Ammon's horn (tissue), 1 donor: ENCODE measurements at places on chromosomes 2 and 18.

GRCh38 chr18:36608107-36608506 lies 220.7 kb downstream of the TPGS2 start:
- no peak for DNase-seq

DNA sequence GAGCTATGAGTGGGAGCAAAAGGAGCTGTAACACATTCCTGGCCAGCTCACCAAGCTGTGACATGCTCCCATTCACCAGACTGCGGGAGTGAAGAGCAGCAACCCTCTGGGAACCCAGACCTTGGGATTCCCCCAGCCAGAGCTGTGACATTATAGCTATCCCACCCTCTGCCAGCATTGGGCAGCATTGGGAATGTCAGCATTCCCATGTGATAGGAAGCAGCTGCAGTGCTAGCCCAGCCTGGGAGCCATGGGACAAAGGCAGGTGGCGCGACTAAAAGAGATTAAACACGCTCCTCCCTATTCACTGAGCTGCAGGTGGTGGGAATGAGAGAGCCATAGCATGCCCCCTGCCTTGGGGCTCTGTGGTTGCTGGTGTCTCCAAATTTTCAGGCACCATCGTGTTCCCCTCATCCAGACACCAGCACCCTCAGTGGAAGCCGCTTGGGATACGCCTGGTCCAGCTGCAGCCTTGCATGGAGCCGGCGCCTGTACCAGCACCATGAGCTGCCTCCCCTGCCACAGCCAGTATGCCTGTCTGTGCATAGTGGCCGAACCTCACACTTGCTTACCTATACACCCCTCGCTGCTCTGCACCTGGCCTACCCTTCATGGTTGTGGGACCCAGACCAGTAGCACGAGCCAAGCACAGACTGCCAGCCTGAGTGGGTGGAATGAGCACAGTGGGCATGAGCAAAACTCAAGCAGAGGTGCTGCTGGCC lies 695.6 kb upstream of the GCFC2 start:
- no peak for DNase-seq

DNA sequence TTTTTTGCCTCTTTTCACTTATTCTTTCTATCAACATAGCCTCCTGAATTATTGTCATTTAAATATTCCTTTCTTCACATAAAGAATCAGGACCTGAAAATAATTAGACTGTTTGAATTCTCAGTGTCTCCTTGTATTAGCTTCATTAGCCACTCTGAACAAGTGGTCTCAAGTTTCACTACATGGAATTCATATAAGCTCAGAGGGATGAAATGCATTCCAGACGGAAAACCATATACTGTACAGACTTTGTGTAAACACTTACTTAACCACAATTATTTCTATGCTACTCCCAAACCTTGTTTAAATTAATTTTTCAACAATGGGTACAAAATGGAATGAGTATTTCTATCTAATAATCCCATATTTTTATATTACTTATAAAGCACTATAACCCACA lies 53.4 kb downstream of the CHN1 start:
- DNase-seq: no peak

DNA sequence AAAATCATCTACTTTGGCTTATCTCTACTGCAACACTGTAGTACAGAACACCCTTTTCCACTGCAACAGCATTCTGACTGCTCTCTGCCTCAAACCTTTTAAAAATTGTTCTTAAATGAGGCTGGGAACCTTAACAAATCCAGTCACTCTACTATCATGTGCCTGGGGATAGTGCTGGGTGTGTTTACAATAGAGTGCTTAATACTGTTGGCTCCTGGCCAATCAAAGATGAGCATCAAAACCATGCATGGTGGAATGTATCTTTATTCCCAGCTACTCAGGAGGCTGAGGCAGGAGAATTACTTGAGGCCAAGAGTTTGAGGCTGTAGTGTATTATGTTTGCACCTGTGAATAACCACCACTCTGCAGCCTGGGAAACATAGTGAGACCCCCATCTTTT lies 7.4 kb downstream of the ANKAR start:
- no peak for DNase-seq

DNA sequence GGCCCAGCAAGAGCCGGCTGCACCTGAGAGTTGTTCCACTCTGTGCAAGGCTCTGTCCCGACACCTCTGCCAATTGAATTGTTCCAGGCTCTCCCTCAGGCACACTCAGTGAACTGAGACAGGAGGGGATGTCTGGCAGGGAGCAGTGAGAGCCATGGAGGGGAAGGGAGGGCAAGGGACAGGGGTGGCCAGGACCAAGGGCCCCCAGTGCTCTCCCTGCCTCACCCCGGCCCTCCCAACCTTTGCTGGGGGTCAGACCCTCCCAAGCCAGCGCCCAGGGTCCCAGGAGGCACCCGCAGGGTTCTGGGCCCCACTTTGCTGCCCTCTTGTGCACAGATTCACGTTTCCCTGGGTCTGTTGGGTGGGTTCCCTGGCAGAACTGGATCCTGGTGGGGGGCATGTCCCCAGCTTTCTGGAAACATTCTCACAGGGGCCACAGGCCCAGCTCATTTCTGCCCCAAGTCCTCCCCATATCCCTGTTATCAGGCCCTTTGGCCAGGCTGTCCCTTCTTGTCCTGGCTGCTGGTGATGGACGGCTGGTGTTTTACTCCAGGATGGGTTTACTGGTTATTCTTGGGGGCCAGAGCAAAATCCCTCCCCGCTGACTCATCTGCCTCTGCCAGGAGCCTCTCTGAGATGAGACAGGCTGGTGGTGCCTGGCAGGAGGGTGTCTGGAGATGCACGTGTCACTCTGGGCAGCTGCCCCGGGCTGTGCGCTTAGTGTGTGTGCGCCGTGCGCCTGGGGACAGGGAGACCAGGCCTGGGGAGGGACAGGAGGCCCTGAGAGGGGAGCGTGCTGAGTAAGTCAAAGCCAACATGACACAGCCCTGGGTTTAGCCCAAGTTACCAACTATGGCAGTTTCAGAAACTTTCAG lies 136.5 kb upstream of the CTDP1 start:
- DNase-seq: peak; percentile 50

DNA sequence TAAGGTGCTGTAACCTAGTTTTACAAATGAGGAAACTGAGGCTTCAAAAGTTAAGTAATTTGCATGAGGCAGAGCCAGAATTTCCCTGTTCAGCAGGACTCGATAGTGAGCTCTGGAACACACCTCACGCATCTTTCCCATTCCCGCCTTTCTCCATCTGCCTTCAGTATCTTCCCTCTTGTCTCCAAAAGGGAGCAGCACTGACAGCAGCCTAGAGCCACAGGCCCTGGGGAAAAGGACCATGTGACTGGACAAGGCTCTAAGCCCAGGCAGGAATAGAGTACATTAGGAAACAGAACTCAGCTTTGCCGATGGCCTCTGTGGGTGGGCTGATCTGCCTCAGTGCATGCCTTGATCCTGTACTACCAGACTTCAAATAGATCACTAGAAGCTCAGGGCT lies 21.5 kb downstream of the GPR155 start:
- DNase-seq: no peak

DNA sequence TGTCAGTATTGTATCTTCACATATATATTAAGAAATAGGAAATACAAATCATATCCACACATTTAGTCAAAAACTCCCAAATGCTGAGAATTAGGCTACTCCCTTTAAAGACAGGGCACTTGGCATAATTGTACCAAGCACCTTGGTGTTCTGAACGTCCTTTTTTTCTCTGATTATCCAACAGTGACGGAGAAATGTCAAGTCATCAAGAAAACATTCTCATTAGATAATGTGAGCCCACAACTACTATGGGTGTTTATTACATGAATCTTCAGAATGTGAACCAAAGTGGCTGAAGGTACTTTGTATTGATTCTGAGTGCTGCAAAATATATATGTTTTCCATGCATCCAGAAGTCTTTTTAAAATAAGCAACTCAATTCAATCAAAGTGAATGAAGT lies 83.8 kb downstream of the PSMG2 start:
- DNase-seq: no peak

GRCh38 chr2:134665727-134666506 lies 52.9 kb downstream of the TMEM163 start:
- no peak for DNase-seq

GRCh38 chr18:58135183-58135641 lies 91.2 kb downstream of the NEDD4L start:
- no peak for DNase-seq

GRCh38 chr18:51541230-51541629 lies 343.7 kb upstream of the MEX3C start:
- no peak for DNase-seq

DNA sequence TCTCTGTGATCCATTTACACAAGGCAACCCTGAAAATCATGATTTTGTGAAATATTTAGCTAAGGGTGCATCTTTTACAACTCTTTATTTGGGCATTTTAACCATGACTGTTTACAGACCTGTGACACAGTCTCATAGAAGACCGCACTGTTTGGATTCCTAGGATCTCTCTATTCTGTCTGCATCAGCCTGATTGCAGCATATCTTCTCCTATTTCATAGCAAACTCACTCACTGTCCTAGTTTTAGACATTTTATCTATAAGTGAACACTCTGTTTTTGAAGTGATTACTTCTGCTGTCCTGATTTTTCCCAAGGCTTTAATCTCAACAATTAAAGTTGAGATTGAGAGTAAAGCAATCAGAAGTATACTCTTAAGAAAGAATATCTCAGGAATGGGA lies 56.2 kb downstream of the CAVIN2 start:
- DNase-seq: no peak

DNA sequence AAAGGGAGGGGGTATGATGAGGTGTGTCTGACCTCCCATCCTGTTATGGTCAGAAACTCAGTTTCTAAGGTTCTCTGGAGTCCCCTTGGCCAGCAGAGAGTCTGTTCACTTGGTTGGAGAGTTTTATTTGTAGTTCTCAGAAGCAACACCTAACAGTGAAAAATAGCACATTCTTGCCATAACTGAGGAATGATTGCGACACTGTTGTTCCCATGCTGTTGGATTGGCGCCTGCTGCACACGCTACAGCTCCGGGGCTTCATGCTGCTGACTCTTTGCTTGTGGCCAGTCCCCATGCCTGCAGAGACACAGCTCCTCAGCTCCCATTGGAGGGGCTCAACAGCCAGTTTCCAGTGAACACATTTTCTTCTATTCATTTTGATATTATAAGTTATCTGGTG lies 42.1 kb downstream of the TPGS2 start:
- DNase-seq: peak; percentile 57

DNA sequence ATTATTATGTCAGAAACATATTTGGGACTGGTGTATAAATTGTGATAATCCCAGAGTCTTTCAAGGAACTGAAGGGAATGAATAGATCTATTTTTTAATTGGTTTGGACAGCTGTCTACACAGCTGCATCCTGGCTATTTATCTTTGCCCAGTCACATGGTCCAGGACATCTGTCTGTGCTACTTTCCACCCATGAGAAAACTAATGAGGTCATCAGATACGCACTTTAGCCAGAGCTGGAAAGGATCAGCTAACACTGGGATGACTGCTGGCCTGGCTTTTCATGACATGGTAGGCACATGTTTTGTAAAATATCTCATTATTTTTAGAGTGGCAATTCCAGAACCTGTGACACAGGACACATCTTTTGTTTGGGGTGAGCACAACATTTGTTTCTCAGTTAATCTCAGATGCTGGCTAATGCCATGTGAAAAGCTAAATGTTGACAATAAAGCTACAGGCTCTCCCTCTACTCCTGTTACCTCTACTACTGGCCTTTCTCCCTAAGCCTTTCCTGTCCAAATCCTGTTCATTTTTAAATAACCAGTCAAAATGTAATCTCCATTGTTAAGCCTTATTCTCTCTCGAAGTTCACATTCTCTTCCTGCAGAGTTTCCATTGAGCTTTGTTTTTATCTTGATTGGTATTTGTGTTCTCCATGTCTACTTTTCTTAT lies 500.7 kb downstream of the RIT2 start:
- DNase-seq: peak; percentile 79

- no peak for DNase-seq
Measured at GRCh38 chr2:70009762-70010575, 48.5 kb upstream of the ASPRV1 start.

DNA sequence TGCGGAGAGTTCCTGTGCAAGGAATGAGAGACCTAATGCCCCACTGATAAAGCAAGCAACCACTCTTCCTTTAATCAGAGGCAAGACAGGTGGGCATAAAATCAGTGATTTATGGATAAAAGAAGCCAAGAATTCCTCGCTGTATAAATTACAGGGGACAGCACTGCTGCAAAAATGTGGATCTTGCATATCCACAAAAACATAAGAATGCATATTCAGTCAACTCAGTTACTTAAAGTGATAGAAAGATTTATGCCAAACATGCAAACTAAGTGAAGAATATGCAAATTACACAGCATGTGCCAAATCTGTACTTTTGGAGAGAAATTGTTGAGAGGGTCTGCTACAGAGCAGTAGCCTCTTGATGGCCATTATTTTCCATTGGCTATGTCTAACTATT lies 67.2 kb downstream of the FAM124B start:
- DNase-seq: no peak

GRCh38 chr2:239283288-239283945 lies 117.4 kb downstream of the HDAC4 start:
- no peak for DNase-seq

DNA sequence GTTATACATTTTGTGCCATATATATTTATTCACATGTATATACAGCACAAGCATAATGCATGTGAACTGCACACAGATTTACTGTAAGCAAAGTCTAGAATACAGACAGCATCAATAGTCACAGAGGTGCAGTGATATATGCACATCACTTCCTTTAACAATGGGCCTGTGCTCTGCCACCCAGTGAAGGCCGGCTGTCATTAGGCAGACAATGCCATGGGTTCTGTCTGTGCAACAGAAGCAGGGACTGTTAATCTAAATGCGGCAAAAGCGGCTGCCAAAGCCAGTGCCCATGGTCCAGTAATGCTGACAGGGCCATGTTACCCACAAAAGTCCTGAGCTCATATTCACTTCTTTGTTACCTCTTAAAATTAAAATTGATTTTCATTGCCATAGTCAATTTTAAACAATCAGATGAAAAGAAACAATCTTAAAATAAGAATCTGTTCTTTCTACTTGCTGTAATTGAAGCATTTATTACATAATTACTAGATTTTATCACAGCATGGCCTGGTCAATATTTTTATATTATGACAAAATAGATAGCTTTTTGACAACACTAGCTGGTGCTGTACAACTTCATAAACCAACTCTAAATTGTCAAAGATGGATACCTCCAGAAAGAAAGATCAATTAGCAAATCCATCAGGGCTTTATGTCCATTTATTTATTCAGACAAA lies 232.0 kb downstream of the STK39 start:
- peak; percentile 75 for DNase-seq

- DNase-seq: no peak
Measured at GRCh38 chr2:263774-264492, at the start of gene SH3YL1. TSS of gene SH3YL1 (minus strand) at chr2:264032. CDS start at chr2:263984, 48 bp downstream.

GRCh38 chr2:159758239-159758638 lies 39.8 kb downstream of the CD302 start:
- no peak for DNase-seq

DNA sequence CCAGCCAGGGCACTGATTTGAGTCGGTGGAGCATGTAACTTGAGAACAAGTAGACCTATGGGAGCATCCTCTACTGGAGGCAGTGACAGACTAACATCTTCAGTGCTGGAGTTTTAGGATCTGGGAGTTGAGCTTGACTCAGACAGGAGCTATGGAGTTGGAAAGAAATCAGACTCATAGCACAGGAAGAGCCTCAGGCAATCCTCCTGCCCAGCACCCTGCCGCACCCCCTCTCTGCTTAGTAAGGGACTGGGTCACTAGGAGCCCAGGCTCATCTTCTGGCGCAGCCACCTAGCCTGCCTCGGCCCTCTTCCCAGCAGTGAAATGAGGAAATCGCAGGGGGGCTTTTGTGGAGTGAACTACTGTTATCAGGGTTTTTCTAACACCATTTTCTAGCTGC lies 3.6 kb downstream of the ARID5A start:
- DNase-seq: no peak

GRCh38 chr18:65934874-65935273 lies 184.1 kb downstream of the CDH7 start:
- no peak for DNase-seq

GRCh38 chr2:101354420-101355311 lies 32.6 kb downstream of the CREG2 start:
- no peak for DNase-seq
